ENCODE measurements at places on chromosomes 1 and 21.

GRCh38 chr21:41868062-41868710 lies 11.0 kb downstream of the PRDM15 start:
- DNase-seq: no peak

DNA sequence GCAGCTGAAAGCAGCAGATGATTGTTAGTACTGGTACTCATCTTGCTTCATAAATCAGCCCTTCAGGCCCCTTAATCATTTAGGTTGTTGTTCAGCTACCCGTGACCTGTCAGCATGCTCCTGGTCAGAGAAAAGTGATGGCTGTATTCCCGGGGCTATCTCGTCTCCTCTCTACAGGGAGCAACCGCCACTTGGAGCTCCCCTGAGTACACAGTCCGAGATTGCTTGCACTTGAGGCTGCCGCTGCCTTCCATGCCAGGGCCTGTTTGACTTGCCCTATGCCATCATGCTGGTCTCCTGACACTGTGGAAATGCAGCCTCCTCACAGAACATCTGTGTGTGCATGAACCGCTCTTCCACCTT lies 97.5 kb downstream of the SPATA46 start:
- no peak for DNase-seq

- no peak for DNase-seq
These were observed 49.2 kb downstream of the AGO3 start for GRCh38 chr1:35980090-35980489.

GRCh38 chr1:32427264-32427963 lies 33.2 kb upstream of the BSDC1 start:
- DNase-seq: no peak

DNA sequence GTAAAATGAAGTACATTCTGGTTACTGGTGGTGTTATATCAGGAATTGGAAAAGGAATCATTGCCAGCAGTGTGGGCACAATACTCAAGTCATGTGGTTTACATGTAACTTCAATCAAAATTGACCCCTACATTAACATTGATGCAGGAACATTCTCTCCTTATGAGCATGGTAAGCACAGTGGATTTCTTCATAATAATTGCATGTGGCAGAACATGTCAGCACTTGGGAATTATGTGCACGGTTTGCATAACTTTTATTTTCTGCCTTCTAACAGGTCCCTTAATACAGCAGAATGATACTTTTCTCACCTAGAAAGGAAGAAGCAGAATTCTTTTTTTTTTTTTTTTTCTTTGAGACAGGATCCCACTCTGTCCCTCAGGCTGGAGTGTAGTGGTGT lies 3.8 kb downstream of the CTPS1 start:
- no peak for DNase-seq

DNA sequence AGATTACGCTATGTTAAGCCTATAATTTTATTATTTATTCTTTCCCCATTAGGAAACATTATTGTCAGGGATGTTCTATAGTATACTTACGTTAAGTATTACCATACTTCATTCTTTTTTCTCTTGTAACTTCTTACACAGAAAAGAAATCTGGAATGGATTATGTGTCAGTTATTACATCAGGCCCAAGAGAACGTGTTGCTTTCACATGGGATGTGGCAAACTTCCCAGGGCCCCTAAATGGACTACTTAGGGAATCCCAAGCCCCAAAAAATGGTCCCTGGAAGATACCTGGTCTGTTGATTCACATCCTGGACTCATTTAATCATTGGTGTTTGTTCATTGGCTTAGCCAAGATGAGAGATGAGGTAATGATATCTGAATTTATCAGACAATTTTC lies 249.8 kb downstream of the NRIP1 start:
- DNase-seq: no peak

GRCh38 chr1:118821801-118822200 lies 166.3 kb downstream of the TBX15 start:
- DNase-seq: no peak

- DNase-seq: peak; percentile 17
These were observed 750 bp downstream of the SYNJ1 start for GRCh38 chr21:32726839-32727686.

GRCh38 chr1:58047265-58047858 lies 499.2 kb downstream of the OMA1 start:
- no peak for DNase-seq

DNA sequence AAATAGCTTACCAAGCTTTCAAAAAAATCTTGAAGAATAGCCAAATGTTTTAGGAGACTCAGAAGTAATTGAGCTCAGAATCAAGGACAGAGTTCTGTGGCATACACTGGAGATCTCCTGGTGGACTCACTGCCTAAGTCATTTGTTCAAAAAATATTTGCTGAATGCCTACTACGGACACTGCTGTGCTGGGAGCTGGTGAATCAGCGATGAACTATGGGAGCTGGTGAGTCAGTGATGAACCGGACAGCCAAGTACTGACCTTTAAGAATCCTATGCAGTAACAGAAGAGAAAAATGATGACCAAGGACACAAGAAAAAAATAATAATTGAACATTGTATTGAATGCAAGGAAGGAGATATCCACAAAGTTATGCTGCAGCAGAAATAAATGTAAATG lies 717.9 kb upstream of the CXADR start:
- peak; percentile 60 for DNase-seq

- no peak for DNase-seq
These were observed 100.7 kb downstream of the BARHL2 start for GRCh38 chr1:90616395-90616794.

DNA sequence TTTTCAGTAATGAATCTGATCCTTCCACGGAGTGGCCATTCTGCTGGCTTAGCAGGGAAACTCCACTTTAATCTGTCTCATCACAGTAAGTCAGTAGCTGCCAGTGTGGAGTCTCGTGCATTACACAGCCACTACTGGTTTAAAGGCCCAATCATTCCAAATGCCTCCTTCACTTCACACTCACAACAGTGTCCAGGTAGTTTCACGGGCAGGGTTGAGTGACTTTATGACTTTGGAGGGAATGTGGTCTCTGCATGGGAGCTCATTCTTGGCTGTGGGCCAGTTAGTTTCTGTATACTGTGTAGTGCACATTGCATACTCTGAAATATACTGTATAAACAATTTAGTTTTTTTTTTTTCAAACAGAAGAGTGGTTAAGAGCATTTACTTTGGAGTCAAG lies 34.6 kb upstream of the C1orf87 start:
- no peak for DNase-seq

DNA sequence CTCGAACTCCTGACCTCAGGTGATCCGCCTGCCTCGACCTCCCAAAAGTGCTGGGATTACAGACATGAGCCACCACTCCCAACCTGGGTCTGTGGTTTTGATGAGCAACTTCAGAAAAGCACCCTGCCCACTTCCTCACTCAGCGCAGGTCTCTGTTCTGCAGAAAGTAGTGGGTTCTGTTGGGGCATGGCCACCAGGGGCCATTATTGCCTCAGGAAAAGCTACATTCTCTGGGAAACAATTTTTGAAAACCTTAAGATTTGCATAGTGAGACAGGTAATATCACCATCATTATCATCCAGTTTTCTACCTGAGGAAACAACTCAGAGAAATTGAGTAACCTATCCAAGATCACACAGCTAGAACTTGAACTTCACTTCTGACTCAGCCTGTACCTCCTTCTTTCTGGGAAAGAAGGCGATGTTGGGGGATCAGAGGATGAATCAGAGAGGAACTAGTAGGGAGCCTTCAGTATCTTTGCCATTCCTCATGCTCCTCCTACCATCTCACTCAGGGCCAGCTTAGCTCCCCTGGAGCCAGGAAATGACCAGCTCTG lies 7.1 kb upstream of the NES start:
- DNase-seq: peak; percentile 84

- no peak for DNase-seq
These were observed 319.7 kb downstream of the MATN1 start for GRCh38 chr1:30403726-30404125.

- no peak for DNase-seq
These were observed 3.0 kb downstream of the FMO1 start for GRCh38 chr1:171251042-171251951.

GRCh38 chr1:157274698-157275534 lies 136.7 kb upstream of the ETV3 start:
- no peak for DNase-seq

DNA sequence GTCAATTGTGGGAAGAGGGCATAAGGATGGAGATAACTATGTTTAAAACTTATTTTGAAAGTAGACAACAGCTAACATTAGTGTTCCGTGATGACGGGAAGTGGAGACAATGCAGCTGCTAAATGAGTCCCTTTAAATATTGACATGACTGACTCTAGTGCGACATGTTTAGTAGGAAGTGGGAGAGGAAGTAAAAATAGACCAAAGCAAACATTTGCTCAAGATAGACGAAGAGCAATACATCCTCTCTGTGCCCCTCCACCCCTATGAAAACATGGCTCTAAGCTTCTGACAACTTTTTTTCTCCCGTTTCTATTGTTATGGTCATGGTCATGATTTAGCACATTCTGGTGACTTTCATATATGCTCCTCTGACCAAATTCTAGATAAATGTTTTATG lies 60.0 kb upstream of the HMCN1 start:
- DNase-seq: no peak

GRCh38 chr1:8962812-8963530 lies 17.3 kb downstream of the CA6 start:
- peak; percentile 63 for DNase-seq

GRCh38 chr21:35019631-35020032 lies 29.5 kb downstream of the RUNX1 start:
- no peak for DNase-seq

- DNase-seq: no peak
These were observed 130.0 kb upstream of the ZNF648 start for GRCh38 chr1:182191381-182192115.

- DNase-seq: no peak
These were observed 26.1 kb upstream of the RGL1 start for GRCh38 chr1:183778568-183779433.

DNA sequence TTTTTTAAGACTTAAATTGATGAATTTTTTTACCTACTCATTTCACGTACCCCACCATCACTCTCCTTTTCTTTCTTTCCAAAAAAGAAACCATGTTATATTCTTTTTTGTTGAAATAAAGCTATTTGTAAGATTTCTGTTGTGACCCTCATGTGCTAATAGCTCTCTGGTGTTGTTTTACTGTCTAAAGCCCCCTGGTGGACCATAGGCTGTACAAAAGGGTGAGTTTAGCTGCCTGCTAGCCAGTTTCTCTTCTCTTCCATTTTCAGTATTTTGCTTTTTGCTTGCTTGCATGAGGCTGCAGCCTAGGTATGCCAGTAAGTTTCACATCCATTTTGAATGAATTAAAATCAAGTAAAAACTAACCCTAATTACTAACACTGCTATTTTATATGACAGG lies 15.6 kb upstream of the VAMP3 start:
- no peak for DNase-seq

GRCh38 chr1:238450976-238451375 lies 560.3 kb upstream of the ZP4 start:
- no peak for DNase-seq

- DNase-seq: no peak
These were observed 203.9 kb downstream of the HIVEP3 start for GRCh38 chr1:41714638-41715389.

DNA sequence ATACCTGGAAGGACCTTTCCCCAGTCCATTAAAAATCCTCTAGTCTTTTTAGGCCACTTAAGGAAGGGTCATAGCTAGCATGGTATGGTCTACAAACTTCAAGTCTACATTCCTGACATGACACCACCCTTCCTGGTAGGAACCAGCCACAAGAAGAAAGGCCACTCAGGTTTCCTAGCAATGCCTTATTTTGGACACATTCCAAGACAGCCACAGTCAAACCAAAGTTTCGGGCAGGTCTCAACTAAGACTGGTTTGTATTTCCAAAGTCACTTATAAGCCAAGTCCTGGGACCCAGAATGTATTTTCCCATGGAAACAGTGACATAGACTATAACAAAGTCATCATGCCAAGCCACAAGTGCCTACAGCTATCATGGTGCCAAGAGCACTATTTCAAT lies 50.6 kb upstream of the SLC44A3 start:
- peak; percentile 75 for DNase-seq

DNA sequence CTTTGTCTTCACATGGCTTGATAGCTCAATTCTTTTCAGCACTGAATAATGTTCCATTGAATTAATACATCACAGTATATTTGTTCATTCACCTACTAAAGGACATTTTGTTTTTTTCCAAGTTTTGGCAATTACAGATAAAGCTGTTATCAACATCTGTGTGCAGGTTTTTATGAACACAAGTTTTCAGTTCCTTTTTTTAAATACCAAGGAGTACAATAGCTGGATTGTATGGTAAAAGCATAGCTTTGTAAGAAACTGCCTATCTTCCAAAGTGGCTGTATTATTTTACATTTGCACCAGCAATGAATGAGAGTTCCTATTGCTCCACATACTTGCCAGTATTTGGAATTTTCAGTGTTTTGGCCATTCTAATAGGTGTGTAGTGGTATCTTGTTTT lies 4.8 kb upstream of the MCOLN2 start:
- no peak for DNase-seq

GRCh38 chr1:73911849-73912248 lies 286.1 kb downstream of the LRRIQ3 start:
- no peak for DNase-seq

GRCh38 chr1:213585959-213586586 lies 401.7 kb upstream of the PROX1 start:
- no peak for DNase-seq
